T-helper 2 cell (primary cell): ENCODE measurements at places on chromosomes 7 and 10.
A peak's percentile ranks its signal among the peaks of the same experiment; 100 is the strongest.

DNA sequence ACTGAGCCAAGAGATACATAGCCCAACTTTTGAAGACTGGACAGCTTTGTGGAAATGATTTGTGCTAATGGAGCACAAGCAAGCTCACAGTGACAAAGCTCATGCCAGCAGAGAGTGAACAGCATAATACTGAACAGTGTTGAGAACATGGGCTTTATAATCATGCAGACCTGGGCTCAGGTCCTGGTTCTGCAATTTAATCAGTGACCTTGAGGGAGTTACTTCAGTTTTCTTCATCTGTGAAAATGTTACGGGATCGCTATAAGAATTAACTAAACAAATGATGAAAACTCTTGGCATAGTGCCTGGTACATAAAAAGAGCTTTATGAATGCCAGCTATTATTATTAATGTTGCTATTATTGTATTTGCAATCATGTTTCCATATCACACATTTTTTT is 690.5 kb upstream of the LRRN3 start:
- no peak for DNase-seq

GRCh38 chr7:114539575-114539974 is 125.0 kb downstream of the FOXP2 start:
- no peak for DNase-seq

- DNase-seq, result peak; percentile 59
Observed at GRCh38 chr7:37342688-37343471, 105.8 kb downstream of the ELMO1 start.

- DNase-seq, result no peak
Observed at GRCh38 chr10:117543225-117544003, 868 bp downstream of the EMX2 start.

DNA sequence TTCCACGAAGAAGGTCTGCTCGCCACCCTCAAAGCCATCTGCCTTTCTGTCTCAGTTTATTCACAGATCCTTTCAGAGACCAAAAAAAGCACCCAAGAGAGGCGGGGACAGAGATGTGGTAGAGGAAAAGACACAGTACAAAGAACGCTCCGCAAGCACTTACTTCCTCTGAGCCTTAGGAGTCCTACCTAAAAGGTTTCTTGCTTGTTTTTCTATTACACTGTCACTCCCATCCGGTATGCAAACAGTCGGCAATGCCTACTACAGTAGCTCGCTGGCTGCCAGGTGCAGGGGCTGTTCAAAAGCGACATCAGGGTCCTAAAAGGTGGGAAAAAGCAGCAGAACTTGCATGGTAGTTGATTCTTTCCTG is 816 bp downstream of the TECPR1 start:
- DNase-seq, result peak; percentile 54

- no peak for DNase-seq
Observed at GRCh38 chr7:1710936-1711335, 40.9 kb downstream of the ELFN1 start.

GRCh38 chr10:57992321-57993077 is 275.2 kb downstream of the IPMK start:
- DNase-seq, result no peak

GRCh38 chr10:37856881-37857286 is 526 bp downstream of the ZNF248 start:
- peak; percentile 5 for DNase-seq

- no peak for DNase-seq
Observed at GRCh38 chr7:139041378-139042085, 5.7 kb upstream of the ZC3HAV1L start.

DNA sequence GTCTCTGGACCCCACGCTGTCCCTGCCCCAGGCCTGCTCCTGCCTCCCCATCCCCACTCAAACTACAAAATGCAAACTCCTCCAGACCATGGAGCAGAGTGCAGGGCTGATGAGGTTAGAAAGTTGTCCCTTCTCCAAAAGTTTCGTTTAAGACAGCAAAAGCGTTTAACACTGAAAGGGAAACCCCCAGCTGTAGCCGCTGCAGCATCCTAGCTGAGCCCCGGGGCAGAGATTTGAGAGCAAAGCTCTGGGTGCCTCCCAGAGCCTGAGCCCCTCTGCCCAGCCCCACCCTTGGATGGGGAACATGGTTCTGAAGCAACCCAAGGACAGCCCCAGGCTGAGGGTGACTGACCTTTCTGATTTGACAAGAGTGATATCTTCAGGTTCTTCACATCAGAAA is 52.8 kb upstream of the ENO4 start:
- DNase-seq, result no peak

GRCh38 chr10:34537629-34538231 is 277.4 kb downstream of the PARD3 start:
- peak; percentile 59 for DNase-seq
